ENCODE measurements at places on chromosomes 7 and 10.

- DNase-seq, result no peak
Measured at GRCh38 chr10:101940916-101941315, 97.3 kb upstream of the KCNIP2 start.

DNA sequence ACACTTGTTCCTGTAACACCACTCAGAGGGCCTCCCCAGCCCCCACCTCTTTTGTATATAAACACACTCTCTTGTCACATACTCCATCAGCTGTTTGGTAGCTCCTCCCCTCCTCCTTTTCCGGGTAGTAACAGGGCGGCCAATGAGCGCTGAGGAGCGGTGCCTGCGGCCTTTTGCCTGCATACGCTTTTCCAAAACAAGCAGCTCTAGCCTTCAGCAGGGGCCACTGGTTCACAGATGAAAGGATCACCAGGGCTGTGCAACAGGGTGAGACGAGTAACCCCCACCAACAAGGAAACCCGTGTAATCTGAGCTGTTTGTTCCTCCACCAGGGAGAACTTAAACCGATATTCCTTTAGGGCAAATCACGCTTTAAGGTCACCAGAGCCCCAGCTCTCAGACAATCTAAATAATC is 3.9 kb downstream of the UBE2H start:
- peak; percentile 93 for DNase-seq

- no peak for DNase-seq
Measured at GRCh38 chr7:158924956-158925355, 68.6 kb downstream of the DYNC2I1 start.

- DNase-seq, result no peak
Measured at GRCh38 chr10:102660888-102661657, 16.8 kb downstream of the TRIM8 start.

- no peak for DNase-seq
Measured at GRCh38 chr10:128568041-128568440, 441.8 kb upstream of the MKI67 start.

- DNase-seq, result no peak
Measured at GRCh38 chr10:103481974-103482531, 3.0 kb upstream of the CALHM3 start.

- no peak for DNase-seq
Measured at GRCh38 chr10:103473261-103473671, 5.8 kb downstream of the CALHM3 start.

GRCh38 chr10:74330646-74331045 is 179.6 kb downstream of the ADK start:
- no peak for DNase-seq

GRCh38 chr7:52355053-52355452 is 680.4 kb upstream of the POM121L12 start:
- DNase-seq, result no peak

- no peak for DNase-seq
Measured at GRCh38 chr10:91137822-91138221, 82.6 kb upstream of the PCGF5 start.

- DNase-seq, result no peak
Measured at GRCh38 chr7:93948106-93948505, 26.6 kb downstream of the GNG11 start.

GRCh38 chr10:47031901-47032465 is 120.8 kb downstream of the PTPN20 start:
- peak; percentile 33 for DNase-seq
